ENCODE measurements at places on chromosomes 11 and 22.

- DNase-seq: no peak
These were observed 17.4 kb downstream of the TUB start for GRCh38 chr11:8098361-8098760.

DNA sequence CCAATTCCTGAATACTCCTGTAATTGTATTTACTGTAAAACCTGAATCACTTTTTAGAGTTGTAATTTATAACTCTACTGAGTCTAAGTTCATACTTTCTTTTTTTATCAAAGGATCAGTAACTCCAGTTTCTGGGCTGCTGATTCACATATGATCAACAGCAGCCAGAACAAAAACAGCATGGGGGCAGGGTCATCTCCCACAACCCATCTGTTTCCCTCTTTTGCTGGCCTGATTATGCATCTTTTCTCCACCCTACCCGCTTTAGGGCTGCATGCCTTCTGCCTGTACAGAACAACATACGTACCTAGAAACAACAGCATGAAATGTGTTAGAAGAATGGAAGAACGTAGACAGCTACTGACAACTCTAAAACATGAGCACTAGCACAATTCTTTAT lies 76.0 kb downstream of the MRTFA start:
- no peak for DNase-seq

- DNase-seq: no peak
These were observed 2.0 kb downstream of the SCARF2 start for GRCh38 chr22:20435436-20436306.

GRCh38 chr11:4072668-4073285 lies 21.8 kb upstream of the RRM1 start:
- DNase-seq: no peak

GRCh38 chr11:81345609-81346008 lies 1388.1 kb downstream of the FAM181B start:
- no peak for DNase-seq

GRCh38 chr11:10029386-10030121 lies 264.5 kb downstream of the SBF2 start:
- DNase-seq: no peak

DNA sequence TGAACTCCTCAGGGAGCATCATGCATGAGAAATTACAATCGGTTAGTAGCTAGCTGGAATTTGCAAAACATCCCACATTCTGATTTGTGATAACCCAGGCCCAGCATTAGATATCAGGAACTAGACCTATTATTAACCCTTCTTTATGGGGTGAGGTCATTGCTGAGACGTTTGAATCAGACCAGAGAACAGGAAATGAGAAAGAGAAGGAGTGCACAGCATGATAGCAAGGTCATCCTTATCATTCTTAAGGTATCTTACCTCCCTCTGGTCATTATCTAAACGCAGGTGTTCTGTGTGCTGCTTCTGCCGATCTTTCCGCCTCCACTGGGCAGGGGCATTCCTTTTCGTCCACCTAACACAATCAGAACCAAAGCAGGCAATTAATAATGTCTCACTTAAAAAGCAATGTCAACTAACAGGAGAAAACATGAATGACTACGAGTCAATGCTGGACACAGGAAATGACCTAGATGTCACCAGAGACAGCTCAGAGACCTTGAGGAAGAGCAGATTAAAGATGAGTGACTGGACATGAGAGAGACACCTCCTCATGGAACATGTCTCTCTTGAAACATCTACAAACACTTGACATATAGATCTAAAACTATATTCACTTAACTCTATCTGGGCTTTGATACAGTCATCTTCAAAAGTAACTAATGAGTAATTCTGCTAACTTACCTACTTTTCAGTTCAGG lies 78.3 kb upstream of the SCUBE2 start:
- DNase-seq: no peak

GRCh38 chr11:42315846-42316245 lies 856.4 kb upstream of the LRRC4C start:
- no peak for DNase-seq

DNA sequence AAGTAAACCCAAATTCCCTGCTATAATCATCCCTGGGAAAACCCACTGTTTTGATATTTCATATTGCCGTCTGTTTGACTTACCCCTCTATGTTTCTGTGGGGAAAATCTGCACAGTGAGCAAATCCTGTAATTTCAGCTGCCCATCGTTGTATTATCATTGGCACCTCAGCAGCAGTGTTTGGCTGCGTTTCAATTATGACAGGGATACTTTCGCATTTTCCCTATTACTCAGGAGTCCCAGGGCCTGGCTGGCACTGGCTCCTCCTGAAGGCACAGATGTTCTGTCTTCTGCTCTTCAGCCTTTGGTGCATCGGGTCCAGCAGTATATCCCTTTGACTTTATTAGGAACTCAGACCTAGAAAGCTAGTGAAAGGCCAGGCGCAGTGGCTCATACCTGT lies 12.2 kb upstream of the MMP12 start:
- DNase-seq: no peak

DNA sequence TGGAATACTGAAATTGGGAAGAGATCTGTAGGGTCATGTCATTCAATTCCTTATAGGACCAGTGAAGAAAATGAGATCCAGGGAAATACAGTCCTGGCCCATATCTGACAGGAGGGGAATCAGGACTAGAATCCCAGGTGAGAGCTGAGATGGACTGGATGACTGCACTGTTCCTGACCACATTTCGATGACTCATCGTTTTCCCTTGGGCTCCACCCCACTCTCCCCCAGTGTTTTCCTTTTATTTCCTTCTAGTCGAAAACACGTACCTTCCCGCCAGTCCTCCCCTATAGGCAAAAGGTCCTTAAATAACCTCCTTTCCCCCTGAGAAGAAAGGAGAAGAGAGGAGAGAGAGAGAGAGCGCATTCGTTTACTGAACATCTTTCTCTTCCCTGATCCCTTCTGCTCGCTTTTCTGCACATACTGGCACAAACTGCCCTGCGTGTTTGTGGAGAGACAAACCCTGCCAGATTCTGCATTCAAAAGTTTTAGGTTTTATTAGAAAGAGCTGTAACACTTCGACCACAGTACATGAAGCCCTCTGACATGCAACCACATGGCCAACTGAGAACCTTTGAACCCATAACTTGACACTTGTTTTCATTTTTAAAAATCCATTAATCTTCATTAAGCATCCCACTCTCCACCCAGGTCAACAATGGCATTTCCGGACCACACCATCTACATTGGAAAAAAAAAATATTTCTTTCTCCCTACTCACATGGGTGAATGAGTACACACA lies 565.7 kb downstream of the METTL15 start:
- DNase-seq: no peak

DNA sequence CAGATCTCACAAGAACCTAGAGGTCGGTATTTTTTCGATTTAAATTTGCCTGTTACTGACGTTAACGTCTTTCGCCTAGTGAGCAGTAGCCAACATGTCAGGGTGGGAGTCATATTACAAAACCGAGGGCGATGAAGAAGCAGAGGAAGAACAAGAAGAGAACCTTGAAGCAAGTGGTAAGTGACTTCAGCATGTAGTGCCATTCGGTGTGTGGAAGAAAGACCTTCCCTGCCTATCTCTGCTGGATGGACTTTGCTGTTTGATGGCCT lies 750 bp downstream of the XRCC6 start:
- no peak for DNase-seq

DNA sequence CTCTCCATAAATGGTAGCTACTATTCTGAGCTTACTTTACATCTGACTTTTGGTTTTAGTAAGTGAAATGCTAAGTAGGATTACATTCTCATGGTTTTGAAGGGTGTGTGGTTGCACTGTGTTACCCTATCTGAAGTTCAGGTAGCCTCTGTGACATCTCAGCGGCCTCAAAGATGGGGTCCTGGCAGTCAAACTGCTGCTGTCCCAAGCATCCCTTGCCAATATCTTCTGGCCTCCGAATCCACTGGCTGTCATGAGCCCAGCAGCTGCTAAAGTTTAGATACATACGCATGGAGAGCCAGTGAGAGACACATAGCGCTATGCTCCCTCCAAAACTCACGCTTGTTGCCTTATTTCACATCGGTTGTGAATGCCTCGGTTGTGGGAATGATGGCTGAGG lies 34.9 kb downstream of the UBASH3B start:
- DNase-seq: peak; percentile 62

GRCh38 chr22:39092111-39092862 lies 4.8 kb upstream of the APOBEC3H start:
- no peak for DNase-seq

DNA sequence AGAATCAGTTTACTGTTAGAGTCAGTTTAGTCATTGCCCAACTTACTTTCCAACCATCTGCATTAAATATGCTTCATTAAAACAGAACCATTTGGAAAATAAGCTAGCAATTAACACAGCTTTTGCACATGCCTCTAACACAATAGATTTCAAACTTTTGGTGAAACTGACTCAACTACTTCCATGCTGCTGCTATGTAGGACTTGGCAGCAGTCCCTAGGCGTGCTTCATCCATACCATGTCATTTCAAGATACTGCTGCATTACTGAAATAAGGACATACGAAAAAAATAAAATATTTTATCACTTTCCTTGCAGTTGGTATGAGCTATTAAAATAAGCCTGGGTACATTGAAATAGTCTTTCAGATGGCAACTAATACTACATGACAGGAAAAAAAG lies 65.5 kb upstream of the SOX6 start:
- no peak for DNase-seq

GRCh38 chr11:125345421-125346178 lies 150.5 kb downstream of the FEZ1 start:
- DNase-seq: peak; percentile 19

DNA sequence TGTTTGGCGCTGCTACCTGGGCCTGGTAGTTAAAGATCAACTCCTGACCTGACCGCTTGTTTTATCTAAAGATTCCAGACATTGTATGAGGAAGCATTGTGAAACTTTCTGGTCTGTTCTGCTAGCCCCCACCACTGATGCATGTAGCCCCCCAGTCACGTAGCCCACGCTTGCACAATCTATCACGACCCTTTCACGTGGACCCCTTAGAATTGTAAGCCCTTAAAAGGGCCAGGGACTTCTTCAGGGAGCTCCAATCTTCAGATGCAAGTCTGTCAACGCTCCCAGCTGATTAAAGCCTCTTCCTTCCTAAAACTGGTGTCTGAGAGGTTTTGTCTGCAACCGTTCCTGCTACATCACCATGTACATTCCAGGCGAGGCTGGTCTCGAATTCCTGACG lies 15.0 kb downstream of the APOBEC3F start:
- no peak for DNase-seq

DNA sequence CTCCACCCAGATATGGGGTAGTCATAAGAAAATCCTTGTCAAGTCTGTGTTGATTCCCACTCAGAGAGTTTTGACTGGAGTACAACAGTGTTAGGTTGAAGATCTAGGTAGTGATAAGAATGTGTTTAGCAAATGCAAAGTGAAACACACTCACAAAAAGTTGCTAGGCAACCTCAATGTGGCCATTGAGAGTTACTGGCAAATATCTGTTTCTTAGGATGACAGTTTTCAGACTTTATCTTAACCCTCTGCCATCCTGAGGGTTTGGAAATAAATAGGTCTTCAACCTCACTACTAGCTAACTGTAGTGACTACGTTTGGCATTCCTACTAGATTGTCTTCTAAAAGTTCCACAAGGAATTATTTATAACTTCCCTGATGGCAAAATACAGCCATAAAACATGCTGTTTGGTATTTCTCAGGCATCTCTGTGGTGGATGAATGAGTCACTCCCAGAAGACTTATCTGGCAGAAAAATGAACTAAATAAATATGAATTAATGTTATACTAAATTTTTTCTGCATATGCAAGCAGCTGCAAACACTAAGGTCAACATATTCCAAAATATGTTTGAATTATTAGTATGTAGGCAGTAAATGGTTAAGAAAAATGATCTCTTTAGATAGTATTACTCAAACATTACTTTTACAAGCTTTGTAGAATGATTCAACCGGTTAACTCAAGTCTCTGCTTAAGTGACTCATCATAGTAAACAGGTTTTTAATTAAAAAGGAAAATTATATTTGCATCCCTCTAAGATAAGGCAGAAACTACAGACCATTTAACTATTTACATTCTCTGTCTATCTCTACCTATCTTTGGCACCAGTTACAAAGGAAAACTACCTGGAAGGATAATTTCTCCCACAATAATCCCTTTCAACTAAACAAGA lies 17.1 kb upstream of the SYTL2 start:
- no peak for DNase-seq

DNA sequence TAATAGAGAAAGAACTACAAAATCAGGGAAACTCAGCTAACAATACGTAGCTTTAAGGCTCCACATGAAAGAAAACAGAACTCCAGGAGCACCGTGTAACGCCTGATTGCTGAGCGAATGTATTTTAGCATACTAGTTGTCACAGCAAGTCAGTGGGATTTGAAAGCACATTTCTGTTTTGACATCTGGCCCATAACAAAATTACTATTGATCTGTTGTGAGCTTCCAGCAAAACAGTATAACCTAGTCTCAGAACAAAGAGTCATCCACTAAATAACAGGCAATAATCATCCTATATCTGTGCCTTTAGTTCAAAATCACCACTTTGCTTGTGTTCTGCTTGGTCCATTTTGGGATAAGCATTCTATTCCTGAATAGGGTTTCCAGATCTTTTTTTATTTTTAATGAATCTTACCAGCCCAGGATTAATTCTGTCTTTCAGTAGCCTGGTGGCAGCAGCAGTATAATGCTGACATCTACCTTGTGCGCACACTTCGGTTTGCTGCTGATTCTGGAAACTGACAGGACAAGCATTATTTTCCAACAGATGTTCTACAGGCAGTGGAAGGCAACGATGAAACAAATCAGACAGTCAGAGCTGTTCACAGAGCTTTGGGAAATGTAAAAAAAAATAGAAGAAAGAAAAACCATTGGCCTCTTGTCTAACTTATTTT lies 66.2 kb downstream of the CADM1 start:
- no peak for DNase-seq

DNA sequence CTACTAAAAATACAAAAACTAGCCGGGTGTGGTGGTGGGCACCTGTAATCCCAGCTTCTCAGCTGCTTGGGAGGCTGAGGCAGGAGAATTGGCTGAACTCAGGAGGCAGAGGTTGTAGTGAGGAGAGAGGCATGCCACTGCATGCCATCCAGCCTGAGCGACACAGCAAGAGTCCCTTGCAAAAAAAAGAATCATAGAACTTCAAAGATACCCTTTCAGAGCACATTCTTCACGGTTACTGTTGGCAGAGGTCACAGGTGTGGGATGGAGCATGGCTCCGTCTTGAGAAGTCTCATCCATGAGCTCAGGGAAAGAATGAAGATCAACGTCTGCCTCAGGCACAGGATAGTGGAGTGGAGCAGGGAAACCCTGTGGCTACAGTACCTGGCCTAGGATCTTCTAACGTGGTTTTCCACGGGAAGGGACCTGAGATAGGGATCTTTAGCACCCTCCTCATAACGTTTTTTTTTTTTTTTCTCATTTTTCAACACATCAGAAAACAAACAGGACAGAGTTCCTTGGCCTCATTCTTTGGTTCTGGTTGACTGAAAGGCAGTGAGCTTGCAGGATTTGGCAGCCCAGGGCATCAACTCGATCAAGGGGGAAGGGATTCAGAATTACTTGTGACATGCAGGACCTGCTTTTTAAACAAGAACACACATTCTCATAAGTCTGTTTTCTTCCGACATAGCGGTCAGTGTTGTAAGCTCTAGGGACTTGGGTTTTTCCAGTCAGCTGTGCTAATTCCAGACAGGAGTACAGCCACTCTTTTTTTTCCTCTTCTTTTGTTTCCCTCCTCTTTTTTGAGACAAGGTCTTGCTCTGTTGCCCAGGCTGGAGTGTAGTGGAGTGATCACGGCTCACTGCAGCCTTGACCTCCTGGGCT lies 22.8 kb downstream of the F2 start:
- no peak for DNase-seq

- no peak for DNase-seq
These were observed 7.3 kb downstream of the NEAT1 start for GRCh38 chr11:65429724-65430405.

- DNase-seq: no peak
These were observed 336.8 kb downstream of the GUCY1A2 start for GRCh38 chr11:106681435-106681834.

GRCh38 chr22:21972293-21972779 lies 10.3 kb downstream of the TOP3B start:
- peak; percentile 43 for DNase-seq

Data from stimulated activated effector memory CD8-positive, alpha-beta T cell treated with anti-CD3 and anti-CD28 coated beads, Interleukin-12 subunit alpha, Interleukin-12 subunit beta, amount 100 ng/mL, for 72 hours (primary cell).